ENCODE measurements at places on chromosomes 6 and 20. TPM values are rescaled to one million over a fixed set of nuclear protein-coding genes. Genes with fewer than 3 reads are reported as not detected.

COL20A1 gene
- total RNA-seq: not detected

BCAS1 gene
- total RNA-seq: not detected

- peak; percentile 80 for DNase-seq
Measured at GRCh38 chr20:4633780-4634179, 87.9 kb upstream of the PRND start.

- DNase-seq: peak; percentile 100
Measured at GRCh38 chr6:138593124-138593877, 94.0 kb upstream of the NHSL1 start.

GRCh38 chr6:142013875-142014495, 118.7 kb upstream of the GJE1 start:
- no peak for DNase-seq

DNA sequence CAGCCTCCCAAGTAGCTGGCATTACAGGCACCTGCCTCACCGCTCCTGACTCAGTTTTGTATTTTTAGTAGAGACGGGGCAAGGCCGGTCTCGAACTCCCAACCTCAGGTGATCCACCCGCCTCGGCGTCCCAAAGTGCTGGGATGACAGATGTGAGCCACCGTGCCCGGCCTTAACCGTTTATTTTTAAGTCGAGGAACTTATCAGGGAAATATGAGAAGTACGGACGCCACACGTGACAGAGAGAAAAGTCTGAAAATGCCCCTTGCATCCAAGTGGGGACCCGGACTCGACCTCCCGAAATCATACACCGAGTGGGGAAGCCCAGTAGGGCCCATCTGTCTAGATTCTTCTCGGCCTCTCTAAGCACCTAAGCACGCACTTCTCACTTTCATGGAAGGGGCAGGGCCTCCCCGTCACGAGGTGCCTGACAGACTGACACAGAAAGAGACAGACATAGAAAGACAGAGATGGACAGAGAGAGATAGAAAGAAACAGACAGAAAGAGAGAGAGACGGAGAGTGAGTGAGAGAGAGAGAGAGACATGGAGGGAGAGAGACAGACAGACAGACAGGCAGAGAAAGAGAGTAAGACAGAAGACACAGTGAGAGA, 756.5 kb upstream of the DEFB115 start:
- DNase-seq: no peak

DNA sequence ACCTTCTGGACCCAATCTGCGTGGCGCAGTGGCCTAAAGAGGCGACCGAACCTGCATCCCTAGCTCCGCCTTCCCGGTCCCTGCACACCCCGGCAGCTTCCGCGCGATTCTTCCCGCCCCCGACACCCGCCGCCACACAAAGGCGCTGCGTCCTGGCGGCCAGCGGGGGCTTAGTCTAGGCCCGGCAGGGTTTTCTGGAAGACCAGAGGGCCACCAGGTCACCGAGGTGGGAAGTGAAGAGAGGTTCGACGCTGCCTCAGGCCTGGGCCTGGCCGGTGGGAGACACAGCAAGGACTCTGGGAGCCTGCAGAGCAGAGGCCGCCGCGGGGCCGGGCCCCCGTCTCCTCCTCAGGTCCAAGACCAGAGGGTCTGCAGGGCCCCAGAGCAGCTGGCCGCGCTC, 154.9 kb downstream of the OR2B2 start:
- no peak for DNase-seq
